ENCODE measurements at places on chromosomes 7 and 10.

- DNase-seq: no peak
Measured at GRCh38 chr7:36635091-36635490, 89.2 kb downstream of the AOAH start.

GRCh38 chr10:75544993-75545706 is 113.7 kb downstream of the LRMDA start:
- no peak for DNase-seq

- DNase-seq: no peak
Measured at GRCh38 chr7:106021151-106022067, 58.3 kb downstream of the CDHR3 start.

GRCh38 chr10:73950155-73950948 is 39.4 kb downstream of the PLAU start:
- DNase-seq: no peak

GRCh38 chr7:28102797-28103196 is 77.8 kb downstream of the JAZF1 start:
- no peak for DNase-seq

DNA sequence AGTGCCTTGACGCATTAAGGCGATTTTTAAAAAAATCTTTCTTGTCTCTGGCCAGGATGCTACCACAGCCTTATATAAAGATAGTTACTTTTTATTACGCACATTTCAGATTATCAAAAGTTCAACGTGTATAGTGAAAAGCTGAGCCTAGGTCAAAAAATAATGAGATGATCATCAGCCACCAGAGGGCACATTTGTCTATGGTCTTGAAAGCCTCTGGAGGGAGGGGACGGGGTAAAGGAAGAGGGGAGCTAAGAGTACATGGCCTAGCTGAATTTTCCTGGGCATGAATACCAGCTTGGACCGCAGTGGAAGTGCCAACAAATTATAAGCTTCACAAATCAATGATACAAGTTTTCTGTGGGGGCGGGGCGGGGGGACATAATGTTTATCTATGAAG is 285.9 kb upstream of the SMIM30 start:
- no peak for DNase-seq

DNA sequence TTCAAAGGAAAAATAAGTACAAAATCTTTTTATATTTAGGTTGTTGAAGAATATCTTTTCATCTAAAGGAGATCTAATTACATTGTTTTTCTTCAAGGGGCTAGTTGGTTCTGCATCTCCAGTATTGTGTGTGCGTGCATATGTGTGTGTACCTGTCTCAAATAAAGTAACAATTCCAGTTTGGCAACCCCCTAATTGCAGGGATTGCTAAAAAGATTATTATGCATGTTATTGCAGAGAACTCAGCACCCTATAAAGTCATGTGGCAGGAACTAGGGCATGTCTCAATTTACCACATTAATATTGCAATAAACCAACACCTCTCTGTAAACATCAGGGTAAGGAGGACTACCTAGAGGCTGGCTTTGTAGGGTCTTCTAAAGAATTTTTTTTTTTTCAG is 37.0 kb downstream of the MRPS33 start:
- DNase-seq: no peak

DNA sequence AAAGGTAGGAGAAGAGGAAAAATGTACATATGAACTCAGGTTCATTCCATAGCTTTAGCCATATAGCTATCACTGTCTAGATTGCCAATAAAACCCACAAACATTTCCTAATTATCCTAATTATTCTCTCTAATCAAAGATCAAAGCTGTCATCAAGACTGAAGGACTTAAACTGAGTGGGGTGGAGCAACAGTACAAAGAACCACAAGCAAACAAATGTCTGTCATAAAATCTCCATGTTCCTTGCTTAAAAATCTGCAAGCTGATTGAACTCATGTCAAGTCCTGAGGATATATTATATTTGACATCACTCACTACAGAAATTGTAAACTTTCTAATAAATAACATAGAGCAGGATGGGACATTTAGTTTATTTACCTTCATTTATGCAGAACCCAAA is 315.9 kb downstream of the SNX13 start:
- no peak for DNase-seq

DNA sequence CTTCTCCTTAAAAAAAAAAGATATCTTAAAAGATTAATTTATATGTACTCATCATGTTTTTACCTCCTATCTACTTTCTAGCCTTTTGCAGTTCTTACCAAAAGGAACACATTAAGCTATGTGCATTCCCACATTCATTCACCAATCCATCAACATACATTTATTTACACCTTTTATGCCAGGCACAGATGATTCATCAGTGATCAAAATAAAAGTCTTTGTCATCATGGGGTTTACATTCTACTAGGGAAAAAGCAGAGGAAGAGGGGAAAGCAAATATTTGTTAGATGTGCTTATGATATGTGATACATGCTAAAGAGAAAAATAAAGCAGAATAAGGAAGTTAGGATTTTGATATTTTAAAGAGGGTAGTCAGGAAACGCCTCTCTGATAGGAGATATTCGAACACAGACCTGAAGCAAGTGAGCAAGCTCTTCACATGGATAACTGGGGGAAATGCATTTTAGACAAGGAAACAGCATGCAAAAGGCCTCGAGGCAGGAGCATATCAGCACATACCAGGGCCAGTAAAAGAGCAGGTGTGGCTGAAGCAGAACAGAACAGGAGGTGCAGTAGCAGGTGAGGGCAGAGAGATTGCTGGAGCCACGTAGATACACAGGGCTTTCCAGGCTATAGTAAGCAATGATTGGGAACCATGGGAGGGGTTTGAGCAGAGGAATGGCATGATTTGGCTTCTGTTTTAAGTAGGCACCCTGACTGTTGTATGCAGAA is 67.4 kb downstream of the REEP3 start:
- no peak for DNase-seq

- no peak for DNase-seq
Measured at GRCh38 chr10:28169525-28169924, 133.3 kb downstream of the MPP7 start.

DNA sequence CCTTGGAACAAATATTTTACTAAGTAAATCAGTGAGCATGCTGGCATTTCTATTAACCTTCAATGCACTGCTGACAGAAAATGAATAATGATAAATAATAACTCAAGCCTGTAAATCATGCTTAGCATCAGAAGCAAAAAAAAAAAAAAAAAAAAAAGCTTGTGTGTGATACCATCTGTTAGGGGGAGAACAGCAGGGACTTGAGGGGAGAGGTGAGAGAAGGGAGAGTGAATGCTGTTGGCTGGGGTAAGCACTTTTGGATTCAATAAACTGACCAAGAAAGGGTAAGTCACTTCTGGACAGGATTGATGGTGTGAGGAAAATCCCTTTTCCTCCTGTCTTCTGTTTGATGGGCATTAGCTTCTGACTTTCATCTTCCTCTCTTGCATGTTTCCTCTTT is 996.4 kb downstream of the KCNMA1 start:
- DNase-seq: no peak

GRCh38 chr10:29807163-29807806 is 172.5 kb upstream of the SVIL start:
- no peak for DNase-seq

DNA sequence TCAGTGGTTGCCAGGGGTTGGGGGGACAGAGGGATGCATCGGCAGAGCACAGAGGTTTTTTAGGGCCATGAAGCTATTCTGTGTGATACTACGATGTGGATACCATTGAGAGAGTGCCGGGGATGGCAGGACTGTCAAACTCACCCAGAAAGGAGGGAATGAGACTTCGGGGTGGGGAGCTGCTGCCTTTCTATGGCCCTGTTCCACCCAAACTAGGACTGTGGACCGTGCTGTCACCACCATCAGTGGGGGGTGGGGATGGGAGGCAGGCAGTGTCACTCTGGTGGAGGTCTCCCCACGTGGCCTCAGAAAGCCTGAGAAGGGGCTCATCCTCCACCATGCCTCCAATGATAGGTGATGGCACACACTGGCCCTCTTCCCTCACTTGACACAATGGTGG is 146.2 kb downstream of the PTPN20 start:
- DNase-seq: no peak

- DNase-seq: no peak
Measured at GRCh38 chr7:104175361-104175984, 32.3 kb downstream of the ORC5 start.

GRCh38 chr10:19904202-19904661 is 88.0 kb downstream of the PLXDC2 start:
- DNase-seq: no peak

DNA sequence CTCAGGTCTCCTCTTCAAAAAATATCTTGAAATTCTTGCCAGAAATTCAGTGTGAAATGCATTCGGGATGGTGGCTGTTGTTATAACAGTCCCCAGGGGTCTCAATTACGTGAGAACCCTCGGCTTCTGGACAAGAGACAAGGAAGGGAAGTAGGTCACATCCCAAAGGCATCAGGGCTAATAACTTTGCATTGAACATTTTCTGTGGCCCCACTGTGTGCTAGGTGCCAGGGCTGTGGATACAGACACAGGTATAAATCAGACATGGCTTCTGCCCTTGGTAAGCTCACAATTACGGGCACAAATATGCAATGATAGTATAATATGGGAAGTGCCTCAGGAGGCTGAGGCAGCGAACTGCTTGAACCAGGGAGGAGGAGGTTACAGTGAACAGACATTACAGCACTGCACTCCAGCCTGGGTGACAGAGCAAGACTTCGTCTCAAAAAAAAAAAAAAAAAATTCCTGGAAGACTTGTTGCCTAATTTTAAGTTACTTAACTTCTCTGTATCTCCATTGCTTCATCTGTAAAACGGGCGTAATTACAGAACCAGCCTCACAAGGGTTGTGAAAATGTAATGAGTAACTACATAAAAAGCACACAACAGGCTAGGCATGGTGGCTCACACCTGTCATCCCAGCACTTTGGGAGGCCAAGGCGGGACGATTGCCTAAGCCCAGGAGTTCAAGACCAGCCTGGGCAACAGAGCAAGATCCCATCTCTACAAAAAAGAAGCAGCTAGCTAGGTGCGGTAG is 2.5 kb upstream of the RHBDD2 start:
- DNase-seq: no peak

- no peak for DNase-seq
Measured at GRCh38 chr7:117666031-117666430, 186.2 kb downstream of the CFTR start.

DNA sequence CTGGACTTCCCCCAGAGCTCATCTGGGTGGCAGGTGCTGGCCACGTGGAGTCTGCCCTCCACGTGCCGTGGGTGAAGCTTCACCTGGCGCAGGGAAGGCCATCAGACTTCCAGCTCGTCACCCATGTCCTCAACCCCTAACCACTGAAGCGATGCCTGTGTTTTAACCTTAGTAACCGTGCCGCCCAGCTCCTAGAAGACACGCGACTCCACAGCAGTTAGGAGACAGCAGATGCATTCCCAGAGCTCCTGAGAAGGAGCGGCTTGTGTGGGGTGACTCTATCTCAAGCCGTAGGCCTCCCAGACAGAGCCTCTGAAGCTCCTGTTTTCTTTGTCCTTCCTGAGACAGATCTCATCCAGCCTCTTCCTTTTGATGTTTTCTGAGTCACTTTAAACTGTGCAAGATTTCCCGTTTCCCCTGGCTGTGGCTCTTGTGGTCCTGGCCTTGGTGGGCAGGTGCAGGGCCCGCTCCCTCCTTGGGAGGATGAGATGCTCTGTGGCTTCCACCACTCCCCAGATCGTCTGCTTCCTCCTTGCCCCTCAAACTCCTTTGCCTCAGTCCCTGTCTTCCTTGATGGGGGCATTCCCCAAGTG is 41.4 kb upstream of the AP5Z1 start:
- no peak for DNase-seq
